Caco-2 (cell line): ENCODE measurements at places on chromosomes 3 and 15. TPM values are rescaled to one million over a fixed set of nuclear protein-coding genes. Genes with fewer than 3 reads are reported as not detected.

DNA sequence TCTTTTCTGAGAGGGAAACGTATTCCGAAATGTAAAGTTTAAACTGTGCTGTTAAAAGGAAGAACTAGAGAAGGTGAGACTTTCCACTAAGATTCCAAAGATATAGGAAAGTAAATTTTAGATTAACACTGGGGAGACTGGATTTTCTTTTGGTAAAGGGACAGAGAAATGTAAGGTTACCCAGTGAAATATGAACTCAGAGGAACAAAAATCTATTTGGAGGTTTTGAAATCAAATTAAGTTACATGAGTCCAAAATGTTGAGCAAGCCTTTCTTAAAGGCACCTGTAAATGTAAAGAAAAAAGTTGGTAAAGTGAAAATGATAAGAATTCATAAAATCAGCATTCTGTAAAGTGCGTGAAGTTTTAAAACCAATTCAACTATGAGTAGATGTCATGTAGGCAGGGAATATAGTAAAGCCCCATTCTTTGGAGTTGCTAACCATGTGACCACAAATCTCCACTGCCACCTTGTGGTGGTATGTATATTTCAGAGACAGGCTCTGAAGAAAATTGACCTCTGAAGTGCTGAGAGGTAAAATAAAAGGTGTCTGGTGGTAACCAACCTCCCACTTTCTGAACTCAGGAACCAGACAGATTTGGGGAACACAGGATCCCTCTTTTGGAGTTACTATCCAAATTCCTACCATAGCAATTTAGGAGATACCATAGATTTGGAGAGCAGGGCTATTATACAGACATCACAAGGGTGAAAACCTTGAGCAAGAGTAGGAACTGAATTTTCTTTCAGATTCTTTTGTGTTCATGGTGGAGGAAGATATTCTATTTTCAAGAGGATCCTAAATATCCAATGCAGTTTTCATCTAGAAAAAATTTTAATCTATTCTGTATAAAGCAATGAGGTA, 215.3 kb downstream of the ROBO2 start:
- no peaks in the 10 kb centered on the region for H3K4me1 ChIP-seq
- DNase-seq, result peak; percentile 69
- H3K27me3 ChIP-seq, result no peaks in the 10 kb centered on the region
- H3K27ac ChIP-seq, result no peak overlapping the region
- H3K36me3 ChIP-seq, result no peaks in the 10 kb centered on the region

Gene GNAT1
- total RNA-seq, result 0.50 TPM in 1 of 2 replicates, not detected in the other

DNA sequence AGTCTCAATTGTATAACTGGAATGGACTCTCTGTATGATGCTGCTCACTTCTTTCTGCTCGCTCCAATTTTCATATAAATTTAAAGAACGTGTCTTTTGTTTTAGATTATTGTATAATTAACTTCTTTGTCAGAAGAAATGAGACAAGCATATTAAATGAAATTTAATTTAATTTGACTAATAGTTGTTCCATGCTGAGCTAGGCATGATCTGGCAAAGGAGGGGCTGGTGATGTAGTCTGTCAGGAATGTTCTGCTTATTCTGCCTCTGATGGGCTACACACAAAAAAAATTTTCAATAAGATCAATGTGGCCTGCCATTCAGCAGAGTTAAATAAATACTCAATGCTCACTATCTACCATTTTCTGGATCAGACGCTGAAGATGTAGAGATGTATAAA, 208.4 kb upstream of the CD96 start:
- H3K36me3 ChIP-seq, result no peaks in the 10 kb centered on the region
- no peaks in the 10 kb centered on the region for H3K27me3 ChIP-seq
- H3K4me1 ChIP-seq, result peaks cover 10% of the 10 kb centered on the region
- H3K27ac ChIP-seq, result no peak overlapping the region
- DNase-seq, result no peak

DNA sequence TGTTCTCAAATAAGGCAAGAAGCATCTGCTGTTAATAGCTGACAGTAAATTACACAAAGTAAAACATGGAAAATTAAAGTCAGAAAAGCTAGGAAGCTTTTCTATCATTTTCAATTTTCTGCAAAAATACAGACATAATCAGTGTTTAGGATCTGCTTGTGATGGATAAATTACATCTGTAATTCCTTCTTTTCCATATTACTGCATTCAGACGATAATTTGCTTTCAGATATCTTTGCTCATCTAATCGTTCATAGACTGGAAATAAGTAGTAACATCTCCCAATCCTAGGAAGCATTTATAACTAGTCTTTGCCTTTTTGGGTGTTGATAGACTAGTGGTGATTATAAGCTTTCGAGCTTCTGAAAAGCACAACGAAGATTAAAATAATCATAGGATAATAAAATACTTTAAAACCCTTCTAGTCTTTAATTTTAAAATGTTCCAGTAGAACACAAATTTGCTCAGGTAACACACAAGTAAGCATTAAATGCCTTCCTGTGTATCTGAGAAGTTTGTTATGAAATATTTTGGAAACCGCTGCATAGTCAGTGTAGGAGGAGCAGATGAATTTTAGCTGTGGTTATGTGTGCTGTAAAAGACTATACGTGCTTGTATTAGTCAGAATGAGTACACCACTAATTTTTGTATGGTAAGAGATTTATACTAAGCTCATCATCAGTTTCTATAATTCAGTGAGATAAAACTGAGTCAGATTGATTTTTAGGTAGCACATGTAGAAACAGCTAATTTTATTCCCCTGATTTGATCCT, 41.0 kb downstream of the MBNL1 start:
- no peak for DNase-seq
- no peaks in the 10 kb centered on the region for H3K27me3 ChIP-seq
- H3K4me3 ChIP-seq, result no peak overlapping the region

Gene GOLGA8G
- not detected in 2 replicates for total RNA-seq

GRCh38 chr15:74025436-74025835, 30.9 kb downstream of the PML start:
- H3K4me1 ChIP-seq, result no peaks in the 10 kb centered on the region
- no peak overlapping the region for H3K27ac ChIP-seq
- DNase-seq, result no peak
- H3K27me3 ChIP-seq, result no peaks in the 10 kb centered on the region

Gene RAB8B
- total RNA-seq, result 17.3 and 18.2 TPM in 2 replicates

GRCh38 chr3:195348426-195349115, 77.6 kb upstream of the XXYLT1 start:
- H3K4me1 ChIP-seq, result peaks cover 10% of the 10 kb centered on the region
- no peak overlapping the region for H3K27ac ChIP-seq
- no peaks in the 10 kb centered on the region for H3K36me3 ChIP-seq
- H3K4me3 ChIP-seq, result no peak overlapping the region
- no peak for DNase-seq
- H3K27me3 ChIP-seq, result no peaks in the 10 kb centered on the region

Gene BOC
- 0.35 and 0.73 TPM in 2 replicates for total RNA-seq

Gene CHP1
- 129 and 139 TPM in 2 replicates for total RNA-seq

- no peak overlapping the region for H3K4me3 ChIP-seq
- H3K4me1 ChIP-seq, result no peaks in the 10 kb centered on the region
- H3K36me3 ChIP-seq, result no peaks in the 10 kb centered on the region
- H3K27ac ChIP-seq, result no peak overlapping the region
- no peaks in the 10 kb centered on the region for H3K27me3 ChIP-seq
Observed at GRCh38 chr3:50658831-50659230, 15.9 kb upstream of the DOCK3 start.

GRCh38 chr15:97317163-97317562, 643.3 kb upstream of the ARRDC4 start:
- H3K36me3 ChIP-seq, result no peaks in the 10 kb centered on the region
- H3K27me3 ChIP-seq, result no peaks in the 10 kb centered on the region
- H3K4me3 ChIP-seq, result no peak overlapping the region

DNA sequence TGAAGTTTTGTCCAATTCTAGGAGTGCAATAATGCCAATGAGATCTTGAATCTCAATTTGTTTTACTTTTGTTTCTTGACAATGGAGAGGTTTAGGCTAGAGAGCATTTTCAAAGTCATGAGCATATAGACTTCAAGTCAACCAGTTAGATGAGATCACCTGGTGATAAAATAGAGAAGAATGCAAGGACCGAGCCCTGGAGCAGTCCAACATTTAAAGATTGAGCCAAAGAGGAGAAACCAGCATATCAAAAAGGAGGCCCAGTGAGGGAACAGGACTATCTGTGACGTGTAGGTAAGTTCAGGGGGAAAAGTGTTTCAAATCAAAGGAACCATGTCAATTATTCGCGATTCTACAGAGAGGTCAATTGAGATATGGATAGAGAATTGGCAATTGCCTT, 1.7 kb upstream of the PIAS1 start:
- H3K27ac ChIP-seq, result peak overlapping the region; percentile 19
- no peaks in the 10 kb centered on the region for H3K27me3 ChIP-seq
- DNase-seq, result no peak
- H3K36me3 ChIP-seq, result no peaks in the 10 kb centered on the region
- peaks cover 34% of the 10 kb centered on the region for H3K4me1 ChIP-seq

Gene NSMCE3
- 7.0 and 7.8 TPM in 2 replicates for total RNA-seq

- no peak for DNase-seq
- H3K27ac ChIP-seq, result no peak overlapping the region
- H3K4me1 ChIP-seq, result no peaks in the 10 kb centered on the region
- H3K4me3 ChIP-seq, result no peak overlapping the region
Observed at GRCh38 chr15:93283854-93284253, 194.8 kb upstream of the RGMA start.

DNA sequence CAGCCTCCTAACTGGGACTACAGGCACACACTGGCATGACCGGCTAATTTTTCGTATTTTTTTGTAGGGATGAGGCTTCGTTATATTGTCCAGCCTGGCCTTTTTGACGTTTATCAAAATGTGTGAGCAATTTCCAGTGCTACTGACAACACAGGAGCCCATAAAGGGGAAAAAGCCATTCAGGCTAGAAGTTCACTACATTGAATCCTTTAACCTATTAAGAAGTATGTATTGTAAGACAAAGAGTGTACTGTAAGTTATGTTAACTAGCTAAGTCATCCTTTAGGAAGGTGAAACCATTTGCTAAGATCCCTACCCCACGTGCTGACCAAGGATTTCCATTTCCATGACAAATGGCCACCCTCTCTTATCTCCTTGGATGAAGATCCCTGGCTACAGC, 156.8 kb downstream of the FOXB1 start:
- no peaks in the 10 kb centered on the region for H3K27me3 ChIP-seq
- no peaks in the 10 kb centered on the region for H3K36me3 ChIP-seq
- no peak for DNase-seq
- no peaks in the 10 kb centered on the region for H3K4me1 ChIP-seq
- no peak overlapping the region for H3K27ac ChIP-seq

GRCh38 chr3:178206521-178206920, 329.7 kb upstream of the KCNMB2 start:
- H3K27ac ChIP-seq, result no peak overlapping the region
- no peaks in the 10 kb centered on the region for H3K4me1 ChIP-seq
- H3K4me3 ChIP-seq, result no peak overlapping the region
- no peak for DNase-seq

Gene EFHB
- 0.39 and 1.4 TPM in 2 replicates for total RNA-seq

Gene SLC28A2
- 0.11 and 0.14 TPM in 2 replicates for total RNA-seq

GRCh38 chr3:160099834-160100233, 111.2 kb downstream of the IL12A start:
- H3K27ac ChIP-seq, result no peak overlapping the region
- H3K36me3 ChIP-seq, result no peaks in the 10 kb centered on the region
- DNase-seq, result no peak
- no peaks in the 10 kb centered on the region; the same call in 1 of the 2 replicates for H3K4me1 ChIP-seq

- no peaks in the 10 kb centered on the region for H3K27me3 ChIP-seq
- no peak for DNase-seq
- no peaks in the 10 kb centered on the region for H3K4me1 ChIP-seq
Observed at GRCh38 chr3:127288343-127288742, 497 bp upstream of the PRR20G start.

DNA sequence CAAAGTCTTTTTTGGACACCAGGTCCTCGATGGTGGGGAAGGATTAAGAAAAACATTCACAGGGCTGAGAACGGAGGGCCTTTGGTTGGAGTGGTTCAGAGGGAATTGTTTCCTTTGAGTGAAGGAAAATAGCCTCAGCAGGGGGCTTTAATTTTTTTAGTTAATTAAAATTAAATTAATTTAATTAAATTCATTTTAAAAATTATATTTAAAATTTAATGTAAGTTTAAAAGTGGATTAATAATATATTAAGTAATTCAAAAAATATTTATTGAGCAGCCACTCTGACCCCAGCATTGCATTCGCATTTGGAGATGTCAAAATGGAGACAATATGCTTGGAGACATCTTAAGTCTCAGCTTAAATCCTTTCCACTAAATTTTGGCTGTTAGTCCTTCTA, 136.7 kb downstream of the KCNH8 start:
- no peak overlapping the region for H3K4me3 ChIP-seq
- no peak overlapping the region for H3K27ac ChIP-seq
- DNase-seq, result no peak
- no peaks in the 10 kb centered on the region for H3K4me1 ChIP-seq
- no peaks in the 10 kb centered on the region for H3K27me3 ChIP-seq
- no peaks in the 10 kb centered on the region for H3K36me3 ChIP-seq

GRCh38 chr3:189038773-189039745, 132.7 kb upstream of the TPRG1 start:
- H3K4me3 ChIP-seq, result no peak overlapping the region
- no peak for DNase-seq
- no peaks in the 10 kb centered on the region for H3K4me1 ChIP-seq
- H3K27ac ChIP-seq, result no peak overlapping the region
- no peaks in the 10 kb centered on the region for H3K27me3 ChIP-seq

Gene ROPN1
- total RNA-seq, result not detected in 2 replicates

Gene ITGB5
- total RNA-seq, result 123 and 132 TPM in 2 replicates

Gene P2RY12
- not detected in 2 replicates for total RNA-seq

- no peak overlapping the region for H3K27ac ChIP-seq
- no peaks in the 10 kb centered on the region; the same call in 1 of the 2 replicates for H3K27me3 ChIP-seq
- no peak for DNase-seq
- no peaks in the 10 kb centered on the region for H3K36me3 ChIP-seq
- H3K4me3 ChIP-seq, result no peak overlapping the region
Observed at GRCh38 chr15:28975766-28976179, 90.0 kb downstream of the APBA2 start.

- no peak for DNase-seq
- no peaks in the 10 kb centered on the region for H3K4me1 ChIP-seq
- no peaks in the 10 kb centered on the region for H3K36me3 ChIP-seq
- no peak overlapping the region for H3K27ac ChIP-seq
- H3K4me3 ChIP-seq, result no peak overlapping the region
Observed at GRCh38 chr3:117405359-117405758, 695.8 kb downstream of the TUSC7 start.

Gene SKOR1
- total RNA-seq, result not detected in 2 replicates

GRCh38 chr3:124766113-124767095, 36.2 kb downstream of the UMPS start:
- H3K4me1 ChIP-seq, result peaks cover 5% of the 10 kb centered on the region
- no peaks in the 10 kb centered on the region for H3K27me3 ChIP-seq

- H3K27ac ChIP-seq, result no peak overlapping the region
- no peaks in the 10 kb centered on the region for H3K36me3 ChIP-seq
- no peaks in the 10 kb centered on the region for H3K27me3 ChIP-seq
Observed at GRCh38 chr3:113241292-113242095, 30.1 kb downstream of the BOC start.

DNA sequence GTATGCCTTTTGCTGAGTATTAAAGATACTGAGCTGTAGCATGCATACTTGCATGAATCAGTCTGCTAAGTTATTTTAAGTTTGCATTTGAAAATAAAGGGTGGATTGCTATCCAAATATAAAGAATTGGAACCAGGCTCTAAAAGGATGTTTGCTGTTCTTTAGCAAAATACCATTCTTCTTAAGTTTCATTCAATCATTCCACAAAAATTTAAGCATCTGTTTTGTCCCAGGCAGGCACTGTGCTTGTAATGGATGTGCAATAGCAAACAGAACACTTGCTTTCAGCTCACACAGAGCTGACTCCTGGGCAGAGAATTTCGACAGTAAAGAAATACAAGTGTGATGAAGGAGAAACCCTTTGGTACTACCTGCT, 151.1 kb downstream of the PGPEP1L start:
- H3K4me3 ChIP-seq, result no peak overlapping the region
- DNase-seq, result no peak
- H3K4me1 ChIP-seq, result peaks cover 50% of the 10 kb centered on the region
- H3K36me3 ChIP-seq, result no peaks in the 10 kb centered on the region
- no peak overlapping the region for H3K27ac ChIP-seq
